H9 (cell line): ENCODE measurements at places on chromosomes 16 and 17. TPM values are rescaled to one million over a fixed set of nuclear protein-coding genes. Genes with fewer than 3 reads are reported as not detected.
A peak's percentile ranks its signal among the peaks of the same experiment; 100 is the strongest.

SLC12A3 gene
- total RNA-seq: not detected in 2 replicates

DNA sequence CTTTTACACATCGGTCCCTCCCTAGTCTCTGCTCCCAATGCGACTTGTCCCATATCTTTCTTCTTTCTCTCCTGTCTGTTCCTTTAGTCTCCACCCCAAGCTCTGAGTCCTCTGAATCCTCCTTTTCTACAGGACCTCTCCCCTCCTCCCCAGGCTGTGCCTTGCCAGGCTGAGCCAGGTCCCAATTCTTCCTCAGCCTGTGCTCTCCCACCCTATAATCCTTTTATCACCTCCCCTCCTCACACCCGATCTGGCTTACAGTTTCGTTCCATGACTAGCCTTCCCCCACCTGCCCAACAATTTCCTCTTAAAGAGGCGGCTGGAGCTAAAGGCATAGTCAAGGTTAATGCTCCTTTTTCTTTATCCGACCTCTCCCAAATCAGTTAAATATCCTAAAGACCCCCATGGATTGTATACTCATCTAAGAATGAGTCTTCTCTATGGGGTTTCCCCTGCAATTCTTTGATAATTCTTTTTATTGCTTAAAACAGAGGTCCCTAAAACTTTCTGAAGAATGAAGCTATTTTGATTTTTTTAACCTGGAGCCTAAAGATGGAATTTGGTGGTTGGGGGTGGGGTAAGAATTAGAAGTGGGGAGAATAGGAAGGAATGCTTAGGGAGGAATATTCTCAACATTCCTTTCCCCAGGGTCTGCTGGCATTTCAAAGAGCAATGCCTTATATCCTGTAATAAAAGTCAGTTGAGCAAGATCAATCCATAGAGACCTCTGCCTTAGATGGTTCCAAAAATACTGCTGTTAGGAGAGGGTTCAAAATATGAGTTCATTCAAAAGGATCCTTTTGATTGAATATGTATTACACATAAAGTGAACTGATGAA is 102.8 kb downstream of the MYO1D start:
- DNase-seq: no peak

CD300A gene
- not detected in 2 replicates for total RNA-seq

MCRIP1 gene
- total RNA-seq: 117 and 118 TPM in 2 replicates

- DNase-seq: no peak
Measured at GRCh38 chr17:50928646-50929045, 62.5 kb upstream of the TOB1 start.

GRCh38 chr16:51825779-51826178 is 674.7 kb upstream of the SALL1 start:
- DNase-seq: no peak

DNA sequence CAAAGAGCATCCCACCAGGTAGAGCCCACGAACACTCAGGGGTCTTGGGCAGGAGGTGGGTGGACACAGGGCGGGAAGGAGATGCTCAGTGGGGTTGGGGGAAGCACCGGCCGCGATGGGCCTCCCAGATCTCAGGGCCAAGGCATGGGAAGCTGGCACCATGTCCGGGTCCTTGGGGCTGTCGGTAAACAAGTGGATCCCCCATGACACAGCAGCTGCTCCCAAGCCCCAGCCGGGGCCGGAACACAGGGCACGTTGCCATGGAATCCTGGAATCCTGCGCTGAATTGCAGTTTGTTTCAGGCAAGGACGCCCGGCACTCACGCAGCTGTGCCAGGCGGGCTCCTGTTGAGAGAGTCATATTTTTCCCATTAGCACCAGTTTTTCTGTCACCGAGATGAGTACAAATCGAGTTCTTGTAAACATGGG is 23.0 kb upstream of the CHMP6 start:
- DNase-seq: no peak

- DNase-seq: no peak
Measured at GRCh38 chr16:27289669-27290068, 21.1 kb upstream of the NSMCE1 start.

GRAP gene
- 0.55 TPM in 2 replicates for total RNA-seq

DNA sequence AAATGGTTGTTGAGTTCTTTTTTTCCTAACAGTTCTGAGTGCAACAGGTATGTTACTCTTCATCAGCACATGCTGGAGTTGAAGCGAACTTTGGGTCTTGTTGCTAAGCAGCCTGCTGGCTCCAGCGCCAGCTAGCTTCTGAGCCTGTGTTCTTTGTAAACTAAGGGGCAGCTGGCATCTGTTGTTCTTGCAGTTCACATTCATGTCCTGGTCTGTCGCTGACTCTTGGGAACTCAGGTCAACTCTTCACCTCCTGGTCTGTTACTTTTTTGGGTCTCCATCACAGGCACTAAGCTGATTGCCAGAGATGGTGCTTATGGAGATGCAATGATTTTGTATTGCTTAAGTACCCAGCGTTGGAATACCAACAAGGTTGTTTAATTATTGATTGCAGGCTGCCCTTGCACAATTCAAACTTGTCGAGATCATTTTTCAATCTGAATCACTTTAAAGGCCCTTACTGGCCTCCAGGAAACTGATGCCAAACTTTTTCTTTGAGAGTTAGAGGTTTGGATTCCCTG is 40.9 kb downstream of the USP10 start:
- DNase-seq: no peak

GRCh38 chr17:45828171-45828570 is 16.5 kb upstream of the SPPL2C start:
- DNase-seq: no peak

- DNase-seq: no peak
Measured at GRCh38 chr16:65837464-65837863, 529.0 kb upstream of the CDH5 start.

CTF1 gene
- 0.72 TPM in 2 replicates for total RNA-seq

DNA sequence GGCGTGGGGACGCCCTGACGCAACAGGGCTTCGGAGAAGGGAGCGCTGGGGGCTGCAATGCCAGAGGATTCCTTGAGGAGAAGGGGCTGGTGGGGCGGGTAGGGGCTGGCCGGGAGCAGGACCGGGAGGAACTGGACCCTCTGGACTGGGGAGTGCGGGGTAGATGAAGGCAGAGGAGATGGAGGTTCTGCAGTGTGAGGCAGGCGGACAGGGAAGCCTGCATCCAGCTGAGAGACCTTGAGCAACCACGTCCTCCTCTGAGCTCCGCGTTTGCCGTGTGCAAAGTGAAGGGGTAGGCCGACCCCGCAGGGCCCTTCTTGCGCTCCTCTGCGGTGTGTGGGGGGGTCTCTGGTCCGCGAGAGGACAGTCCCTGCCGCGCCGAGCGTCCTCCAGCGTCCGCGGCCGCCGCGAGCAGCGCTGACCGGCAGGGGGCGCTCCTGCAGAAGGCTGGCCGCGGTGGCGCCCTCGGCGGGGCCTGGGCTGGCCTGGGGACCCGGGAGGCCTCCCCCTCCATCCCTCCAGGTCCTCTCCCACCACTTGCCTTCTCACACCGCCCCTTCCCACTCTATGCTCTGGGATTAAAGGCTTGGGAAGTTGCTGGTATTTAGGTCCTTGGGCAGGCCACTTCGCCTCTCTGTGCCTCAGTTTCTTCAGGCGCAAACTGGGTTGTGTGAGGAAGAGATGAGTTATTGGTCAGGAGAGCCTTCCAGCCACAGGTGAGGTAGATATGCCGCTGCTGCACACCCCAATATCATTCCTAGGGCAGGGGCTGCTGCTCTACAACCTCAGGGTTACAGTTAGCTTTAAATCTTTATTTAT is 9.6 kb upstream of the WNT9B start:
- DNase-seq: peak; percentile 81

CFAP97D1 gene
- not detected in 2 replicates for total RNA-seq

- no peak for DNase-seq
Measured at GRCh38 chr16:19872179-19872863, 12.3 kb downstream of the GPRC5B start.

SMIM36 gene
- total RNA-seq: not detected in 2 replicates

GRCh38 chr17:82350182-82351030 is 8.6 kb upstream of the TEX19 start:
- no peak for DNase-seq

WSCD1 gene
- 33.6 and 34.9 TPM in 2 replicates for total RNA-seq

DNA sequence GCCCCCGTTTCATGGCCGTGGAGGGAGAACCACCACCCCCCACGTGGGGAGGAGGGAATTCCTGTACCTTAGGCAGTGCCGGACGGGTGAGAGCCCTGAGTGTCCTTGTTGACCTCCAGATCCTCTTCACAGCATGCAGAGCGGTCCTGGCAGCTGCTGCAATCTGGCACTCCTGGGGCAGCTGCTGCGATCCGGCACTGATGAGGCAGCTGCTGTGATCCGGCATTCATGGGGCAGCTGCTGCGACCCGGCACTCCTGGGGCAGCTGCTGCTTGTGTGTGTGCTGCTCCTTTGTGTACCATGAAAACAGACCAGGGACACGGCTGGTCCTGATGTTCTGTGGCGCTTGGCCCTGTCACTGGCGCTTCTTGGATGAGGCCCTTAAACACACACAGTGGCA is 12.8 kb downstream of the ZNF778 start:
- no peak for DNase-seq

DNA sequence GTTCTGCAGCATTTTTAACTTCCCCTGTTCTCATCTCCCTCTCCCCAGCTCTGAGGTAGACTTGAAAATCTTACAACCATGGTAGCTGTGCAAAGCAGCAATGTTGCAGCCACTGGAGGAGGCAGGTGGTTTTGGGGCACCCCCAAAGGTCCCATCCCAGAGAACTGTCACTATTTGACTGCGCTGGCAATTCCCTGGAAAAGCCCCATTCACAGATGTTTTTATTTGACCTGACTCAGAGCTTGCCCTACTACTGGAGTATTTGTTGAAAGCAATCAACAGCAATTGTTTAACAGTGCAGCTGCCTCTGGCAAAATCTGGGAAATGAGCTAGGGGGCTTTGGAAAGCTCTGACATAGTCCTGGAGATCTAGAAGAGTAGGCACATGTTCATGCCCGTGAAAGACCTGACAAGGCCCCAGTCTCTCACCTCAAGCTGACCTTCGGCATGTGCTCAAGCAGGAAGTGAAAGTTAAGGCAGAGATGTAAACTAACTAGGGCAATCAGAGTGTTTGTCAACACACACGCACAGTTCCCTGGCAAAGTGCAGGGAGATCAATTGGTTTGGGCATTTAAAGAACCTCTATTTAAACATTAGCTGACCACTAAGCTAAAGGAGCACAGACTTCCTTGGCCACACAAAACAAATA is 19.7 kb upstream of the PIK3R5 start:
- no peak for DNase-seq

GALK1 gene
- total RNA-seq: 36.7 and 38.4 TPM in 2 replicates

TMEM220 gene
- total RNA-seq: 6.1 and 7.1 TPM in 2 replicates

PIRT gene
- total RNA-seq: not detected in 2 replicates

GRCh38 chr16:73064212-73064993 is 16.5 kb upstream of the ZFHX3 start:
- peak; percentile 69 for DNase-seq
